H4 (cell line): ENCODE measurements at places on chromosomes 5 and 9. TPM values are rescaled to one million over a fixed set of nuclear protein-coding genes. Genes with fewer than 3 reads are reported as not detected.

FAM221B gene
- total RNA-seq: not detected in 2 replicates

C9orf72 gene
- 6.4 and 8.8 TPM in 2 replicates for total RNA-seq

DNA sequence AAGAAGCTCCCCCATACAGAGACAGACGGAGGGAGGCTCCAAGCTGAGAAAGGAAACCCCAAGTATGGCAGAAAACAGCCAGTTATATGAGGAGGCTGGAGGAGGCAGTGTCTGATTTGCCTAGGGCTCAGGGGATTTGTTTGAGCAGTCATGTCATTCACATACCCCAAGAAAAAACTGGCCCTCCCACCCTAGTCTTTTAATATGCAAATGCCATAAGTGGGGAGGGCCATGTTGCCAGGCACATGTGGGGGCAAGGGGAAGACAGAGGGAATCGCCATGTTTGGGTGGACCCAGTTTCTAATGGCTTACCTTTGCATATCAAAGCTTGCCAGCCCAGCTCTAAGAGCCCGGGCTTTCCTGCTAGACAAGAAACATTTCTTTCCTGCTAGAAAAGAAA, 1163.8 kb downstream of the TAF11L14 start:
- DNase-seq: no peak

GRCh38 chr5:68379275-68380036, 163.9 kb downstream of the PIK3R1 start:
- DNase-seq: no peak

- no peak for DNase-seq
Observed at GRCh38 chr5:81469676-81470075, 75.7 kb upstream of the ACOT12 start.
